ENCODE measurements at places on chromosomes 7 and 10.

DNA sequence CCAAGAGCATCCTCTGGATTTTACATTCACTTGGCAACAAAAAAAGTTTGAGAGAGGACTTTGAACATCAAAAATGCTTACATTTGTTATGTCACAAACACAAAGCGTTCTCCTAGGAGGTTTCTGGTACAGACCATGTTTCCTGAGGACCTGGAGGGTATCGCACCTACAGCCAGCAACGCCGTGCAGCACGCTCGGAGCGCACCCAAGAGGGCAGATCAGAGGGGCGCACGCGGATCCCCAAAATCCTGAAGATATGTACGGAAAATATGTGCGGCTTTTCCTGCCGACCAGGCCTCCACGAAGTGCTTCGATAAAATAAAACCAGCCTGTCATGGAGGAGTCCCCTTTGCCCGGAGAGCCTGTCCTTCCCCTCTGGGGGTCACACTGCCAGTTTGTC lies 454.9 kb downstream of the DNAJB6 start:
- no peak for DNase-seq

DNA sequence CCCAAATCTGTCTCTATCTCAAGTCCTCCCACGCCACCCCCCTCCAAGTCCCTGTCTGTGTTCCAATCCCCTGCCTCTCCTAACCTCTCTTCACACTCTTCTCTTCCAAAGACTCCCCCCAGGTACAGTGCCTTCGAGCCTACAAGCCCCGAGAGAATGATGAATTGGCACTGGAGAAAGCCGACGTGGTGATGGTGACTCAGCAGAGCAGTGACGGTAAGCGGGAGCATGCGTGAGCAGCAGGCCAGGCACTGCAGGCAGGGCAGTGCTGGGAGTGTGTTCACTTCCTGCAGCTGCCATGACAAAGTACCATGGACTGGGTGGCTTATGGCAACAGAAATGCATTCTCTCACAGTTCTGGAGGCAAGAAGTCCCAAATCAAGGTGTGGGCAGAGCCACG lies 23.4 kb downstream of the ARHGEF5 start:
- DNase-seq = peak; percentile 41

GRCh38 chr10:2076528-2076927 lies 339.2 kb upstream of the ADARB2 start:
- no peak for DNase-seq

GRCh38 chr10:78785066-78785465 lies 283.7 kb upstream of the ZMIZ1 start:
- no peak for DNase-seq

DNA sequence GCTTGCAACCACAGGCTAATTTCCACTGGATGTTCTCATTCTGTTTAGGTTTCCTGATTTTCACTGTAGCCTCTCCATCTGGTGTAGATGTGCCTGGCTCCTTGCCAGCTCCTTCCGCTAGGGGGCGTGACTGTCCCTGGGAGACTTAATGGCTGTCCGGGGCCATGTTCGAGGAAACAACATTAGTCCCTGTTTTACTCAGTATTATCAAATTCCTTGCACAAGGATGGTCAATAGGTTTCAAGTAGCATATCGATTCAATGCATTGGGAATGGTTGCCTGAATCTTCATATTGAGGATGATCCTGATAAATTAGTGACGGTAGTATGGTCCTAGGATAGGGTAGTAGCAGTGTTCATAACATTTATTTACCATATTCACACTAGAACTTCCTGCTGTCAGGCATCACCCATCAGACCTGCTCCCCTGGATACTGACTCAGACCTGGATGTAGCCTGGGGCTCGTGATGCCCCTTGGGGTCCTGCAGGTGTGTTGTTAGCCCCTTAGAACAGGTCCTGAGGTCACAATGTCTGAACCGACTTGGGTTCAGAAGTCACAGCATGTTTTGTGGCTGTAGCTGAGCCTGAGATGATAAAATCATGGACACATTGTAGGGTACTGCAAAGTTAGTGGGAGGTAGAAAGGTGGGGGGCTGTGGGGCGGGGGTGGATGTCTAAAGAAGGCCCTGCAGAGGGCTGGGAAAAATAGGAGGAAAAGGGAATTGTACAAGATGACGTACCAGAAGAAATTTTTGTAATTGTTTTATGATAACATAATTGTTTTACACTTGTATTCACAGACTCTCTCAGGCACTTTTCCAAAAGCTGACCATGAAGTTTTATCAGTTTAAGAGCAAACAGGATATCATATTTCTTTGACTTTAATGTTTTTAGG lies 8.9 kb upstream of the EXOC6 start:
- DNase-seq = peak; percentile 74

DNA sequence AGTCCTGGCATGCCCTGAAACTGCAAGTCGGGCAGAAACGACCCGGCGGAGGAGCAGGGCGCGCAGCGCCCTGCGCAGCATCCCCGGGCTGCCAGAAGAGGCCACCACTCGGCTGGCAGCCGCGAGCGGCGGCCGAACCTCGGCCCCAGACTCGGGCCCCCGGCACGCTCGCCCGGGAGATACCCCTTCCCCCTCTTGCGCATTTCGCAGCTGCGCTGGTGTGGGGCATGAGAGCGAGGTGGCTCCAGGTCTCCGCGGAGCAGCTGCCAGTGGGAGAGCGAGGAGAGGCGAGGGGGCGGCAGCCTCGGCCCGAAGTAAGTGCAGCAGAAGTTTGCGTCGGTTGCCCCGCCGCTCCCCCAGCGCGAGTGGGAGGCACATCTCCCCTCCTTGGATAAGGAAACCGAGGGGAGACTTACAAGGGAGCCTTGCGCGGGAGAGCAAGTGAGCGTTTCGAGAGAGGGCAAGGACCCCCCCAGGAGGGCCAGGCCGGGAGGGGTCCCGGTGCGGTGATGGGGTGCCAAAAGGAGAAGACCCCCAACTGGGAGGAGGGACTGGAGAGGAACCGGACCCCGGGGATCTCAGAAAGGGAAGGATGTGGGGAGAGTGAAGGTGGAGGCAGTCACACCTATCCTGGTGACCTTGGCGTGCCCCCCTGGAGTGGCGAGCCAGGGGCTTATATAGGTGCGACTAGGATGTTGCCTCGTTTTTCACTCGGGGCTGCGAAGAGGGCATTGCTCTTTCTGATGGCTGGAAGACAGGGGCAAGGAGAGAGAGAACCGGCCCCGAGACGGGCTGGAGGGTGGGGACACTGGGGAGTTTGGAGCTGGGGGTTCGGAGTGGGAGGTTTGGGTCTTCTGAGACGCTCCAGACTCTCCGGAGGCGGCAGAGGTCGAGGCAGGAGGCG lies 256.3 kb downstream of the OTUD1 start:
- no peak for DNase-seq

GRCh38 chr7:47956220-47956619 lies 8.0 kb upstream of the PKD1L1 start:
- no peak for DNase-seq

Measured in amniotic epithelial cell (primary cell).